ENCODE measurements at places on chromosomes 6 and 20. TPM values are rescaled to one million over a fixed set of nuclear protein-coding genes. Genes with fewer than 3 reads are reported as not detected.

Gene CCN2
- 411 TPM for total RNA-seq

DNA sequence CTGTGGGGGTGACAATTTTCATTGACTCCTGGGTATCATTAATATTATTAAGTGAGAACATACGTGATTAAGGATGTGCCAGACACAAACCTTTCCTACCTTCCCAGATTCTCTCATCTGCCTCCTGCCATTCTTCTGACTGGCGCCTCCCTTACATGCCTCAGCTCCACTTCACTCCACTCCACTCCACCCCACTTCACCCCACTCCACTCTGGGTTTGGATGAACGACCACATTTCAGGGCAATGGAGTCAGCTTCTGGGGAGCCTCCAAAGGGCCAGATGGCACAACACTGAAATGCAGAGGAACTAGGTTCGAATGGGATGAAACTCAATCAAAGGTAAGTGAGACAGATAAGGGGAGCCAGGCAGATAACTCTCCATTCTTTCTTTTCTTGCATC, 40.5 kb upstream of the LRRC1 start:
- no peaks in the 10 kb centered on the region for H3K27me3 ChIP-seq
- no peaks in the 10 kb centered on the region for H3K36me3 ChIP-seq
- H3K4me1 ChIP-seq, result no peaks in the 10 kb centered on the region

- H3K36me3 ChIP-seq, result peaks cover 67% of the 10 kb centered on the region
- no peak overlapping the region for H3K27ac ChIP-seq
- H3K27me3 ChIP-seq, result no peaks in the 10 kb centered on the region
- no peaks in the 10 kb centered on the region for H3K4me1 ChIP-seq
- no peak overlapping the region for H3K4me3 ChIP-seq
Observed at GRCh38 chr20:41463567-41463966, 96.9 kb upstream of the EMILIN3 start.

DNA sequence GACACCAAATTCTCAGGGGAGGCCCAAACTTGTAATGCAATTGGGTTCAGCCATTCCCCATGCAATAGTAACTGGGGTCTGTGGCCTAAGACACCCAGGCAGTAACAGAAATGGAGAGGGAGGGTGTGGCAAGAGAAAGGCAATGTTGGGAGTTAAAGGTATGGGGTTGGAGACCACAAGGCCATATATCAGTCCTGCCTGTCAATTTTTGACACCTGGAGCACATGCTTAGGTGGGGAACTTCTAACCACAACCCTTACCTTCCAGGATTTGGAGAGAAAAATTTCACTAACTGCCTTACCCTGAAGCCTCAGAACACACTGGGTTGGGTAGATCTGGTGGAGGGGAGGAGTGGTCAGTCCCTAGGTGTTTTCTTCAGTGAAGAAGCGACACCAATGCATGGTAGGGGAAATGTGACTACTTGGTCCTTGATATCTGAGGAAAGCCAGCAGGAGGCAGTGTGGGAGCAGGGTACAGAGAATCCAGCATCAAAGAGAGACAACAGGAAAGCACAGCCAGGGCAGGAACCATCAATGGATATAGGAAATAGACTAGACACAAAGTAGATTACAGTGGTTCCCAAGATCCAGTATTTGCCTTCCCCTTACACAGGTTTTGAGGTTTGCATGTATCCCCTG, 6.8 kb upstream of the USP49 start:
- H3K4me1 ChIP-seq, result no peaks in the 10 kb centered on the region
- no peak overlapping the region for H3K4me3 ChIP-seq
- no peak overlapping the region for H3K27ac ChIP-seq
- no peaks in the 10 kb centered on the region for H3K27me3 ChIP-seq
- DNase-seq, result peak; percentile 10
- peaks cover 15% of the 10 kb centered on the region for H3K36me3 ChIP-seq

Gene CAP2
- total RNA-seq, result 4.2 TPM

- H3K36me3 ChIP-seq, result no peaks in the 10 kb centered on the region
- no peak for DNase-seq
- no peaks in the 10 kb centered on the region for H3K27me3 ChIP-seq
- peak overlapping the region; percentile 89 for H3K27ac ChIP-seq
- H3K4me1 ChIP-seq, result peaks cover 75% of the 10 kb centered on the region
- H3K4me3 ChIP-seq, result peak overlapping the region; percentile 1
Observed at GRCh38 chr20:1390581-1391403, 2.1 kb downstream of the FKBP1A start.

GRCh38 chr6:149482545-149483333, 2.1 kb downstream of the ZC3H12D start:
- H3K36me3 ChIP-seq, result no peaks in the 10 kb centered on the region
- peak overlapping the region; percentile 16 for H3K4me3 ChIP-seq
- H3K27me3 ChIP-seq, result no peaks in the 10 kb centered on the region
- peak overlapping the region; percentile 76 for H3K27ac ChIP-seq

Gene SIRPD
- not detected for total RNA-seq

DNA sequence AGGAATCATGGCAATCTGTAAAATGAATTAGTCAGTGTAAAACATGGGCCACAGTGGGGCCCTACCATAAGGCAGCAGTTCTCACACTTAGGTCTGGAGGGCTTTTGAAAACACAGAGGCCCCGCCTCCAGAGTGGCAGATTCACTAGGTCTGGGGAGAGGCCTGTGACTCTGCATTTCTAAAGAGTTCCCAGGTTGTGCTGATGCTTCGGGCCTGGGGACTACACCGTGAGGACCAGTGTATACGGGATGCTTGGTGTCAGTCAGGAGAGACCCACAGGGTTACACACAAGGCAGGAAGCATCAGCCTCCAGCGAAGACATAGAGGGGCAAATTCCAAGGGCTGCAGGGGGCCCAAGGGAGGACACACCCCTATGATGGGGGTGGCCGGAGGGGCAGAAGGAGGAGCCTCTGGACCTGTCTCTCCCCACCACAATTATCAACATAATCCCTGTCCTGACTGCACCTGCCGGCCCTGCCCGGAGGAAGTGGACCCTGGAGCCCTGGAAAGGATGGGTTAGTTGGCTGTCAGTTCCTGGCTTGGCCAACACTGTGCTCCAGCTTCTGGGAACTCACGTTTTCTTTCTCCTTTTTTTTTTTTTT, 46.7 kb downstream of the FGD2 start:
- no peaks in the 10 kb centered on the region for H3K27me3 ChIP-seq
- H3K36me3 ChIP-seq, result no peaks in the 10 kb centered on the region
- DNase-seq, result no peak

Gene METTL24
- 0.87 TPM for total RNA-seq

DNA sequence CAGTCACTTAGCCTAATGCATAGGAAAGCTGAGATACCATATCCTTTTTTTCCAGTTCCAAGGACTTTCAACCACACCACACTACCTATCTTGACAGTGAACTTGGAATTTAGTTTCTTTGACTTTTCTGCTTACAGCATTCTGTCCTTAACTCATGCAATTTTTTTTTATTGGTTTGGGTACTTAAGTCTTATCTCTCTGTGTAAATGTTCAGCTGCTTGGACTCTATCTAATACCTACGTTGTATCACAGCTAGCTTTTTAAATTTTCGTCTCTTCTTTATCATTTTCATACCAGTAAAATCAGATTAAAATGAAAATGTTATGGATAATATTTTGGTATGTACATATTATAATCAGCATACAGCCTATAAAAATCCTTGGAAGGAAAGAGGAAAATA, 106.9 kb upstream of the ADGRF1 start:
- no peak for DNase-seq
- H3K4me1 ChIP-seq, result no peaks in the 10 kb centered on the region
- no peaks in the 10 kb centered on the region for H3K36me3 ChIP-seq
- no peaks in the 10 kb centered on the region for H3K27me3 ChIP-seq
- no peak overlapping the region for H3K27ac ChIP-seq

Gene DHX16
- 22.7 TPM for total RNA-seq

Gene OTOR
- not detected for total RNA-seq

- H3K4me3 ChIP-seq, result no peak overlapping the region
- H3K36me3 ChIP-seq, result no peaks in the 10 kb centered on the region
- no peak overlapping the region for H3K27ac ChIP-seq
- no peaks in the 10 kb centered on the region for H3K27me3 ChIP-seq
- no peaks in the 10 kb centered on the region for H3K4me1 ChIP-seq
- no peak for DNase-seq
Observed at GRCh38 chr6:143146186-143146851, 85.6 kb downstream of the AIG1 start.

DNA sequence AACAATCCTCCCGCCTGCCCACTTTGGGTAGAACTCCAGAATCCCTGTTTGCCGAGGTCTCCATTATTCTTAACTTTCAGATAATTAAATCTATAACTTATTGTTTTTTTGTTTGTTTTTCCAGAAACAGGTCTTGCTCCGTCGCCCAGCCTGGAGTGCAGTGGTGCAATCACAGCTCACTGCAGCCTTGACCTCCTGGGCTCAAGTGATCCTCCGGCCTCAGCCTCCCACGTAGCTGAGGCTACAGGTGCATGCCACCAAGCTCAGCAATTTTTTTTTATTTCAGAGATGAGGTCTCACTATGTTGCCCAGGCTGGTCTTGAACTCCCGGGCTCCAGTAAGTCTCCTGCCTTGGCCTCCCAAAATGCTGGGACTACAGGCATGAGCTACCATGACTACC, 28.8 kb downstream of the ZMYND8 start:
- H3K27me3 ChIP-seq, result no peaks in the 10 kb centered on the region
- no peak overlapping the region for H3K4me3 ChIP-seq
- no peak for DNase-seq

- peaks cover 5% of the 10 kb centered on the region for H3K27me3 ChIP-seq
- H3K4me1 ChIP-seq, result no peaks in the 10 kb centered on the region
- no peaks in the 10 kb centered on the region for H3K36me3 ChIP-seq
- no peak for DNase-seq
- H3K27ac ChIP-seq, result no peak overlapping the region
- H3K4me3 ChIP-seq, result no peak overlapping the region
Observed at GRCh38 chr6:4157506-4157905, 22.1 kb upstream of the ECI2 start.

GRCh38 chr6:54291146-54291545, 17.1 kb upstream of the TINAG start:
- no peaks in the 10 kb centered on the region for H3K4me1 ChIP-seq
- no peaks in the 10 kb centered on the region for H3K27me3 ChIP-seq
- no peak overlapping the region for H3K4me3 ChIP-seq
- H3K27ac ChIP-seq, result no peak overlapping the region
- H3K36me3 ChIP-seq, result no peaks in the 10 kb centered on the region
- DNase-seq, result no peak

DNA sequence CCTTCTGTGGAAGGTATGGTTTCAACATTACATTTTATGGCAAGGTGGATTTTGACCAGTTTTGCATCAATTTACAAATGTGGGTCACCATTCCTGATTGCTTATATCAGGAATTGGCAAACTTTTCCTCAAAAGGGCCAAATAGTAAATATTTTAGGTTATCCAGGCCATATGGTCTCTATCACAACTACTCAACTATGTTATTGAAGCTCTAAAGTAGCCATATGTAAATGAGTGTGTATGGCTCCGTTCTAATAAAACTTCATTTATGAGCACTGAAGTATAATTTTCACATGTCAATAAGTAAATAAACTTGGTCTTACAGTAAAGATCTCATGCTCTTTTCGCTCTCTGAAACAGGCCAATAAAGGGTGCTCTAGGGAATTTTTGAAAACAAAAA, 362.7 kb upstream of the SASH1 start:
- H3K4me1 ChIP-seq, result no peaks in the 10 kb centered on the region
- DNase-seq, result no peak
- no peak overlapping the region for H3K4me3 ChIP-seq
- H3K27me3 ChIP-seq, result no peaks in the 10 kb centered on the region

Gene KCNQ5
- 0.59 TPM for total RNA-seq

Gene TFAP2A
- total RNA-seq, result 0.66 TPM

- H3K27ac ChIP-seq, result no peak overlapping the region
- no peaks in the 10 kb centered on the region for H3K4me1 ChIP-seq
- DNase-seq, result no peak
- no peak overlapping the region for H3K4me3 ChIP-seq
- H3K36me3 ChIP-seq, result no peaks in the 10 kb centered on the region
Observed at GRCh38 chr20:32006841-32007786, 3.1 kb upstream of the CCM2L start.

Gene BEND6
- 7.8 TPM for total RNA-seq

DNA sequence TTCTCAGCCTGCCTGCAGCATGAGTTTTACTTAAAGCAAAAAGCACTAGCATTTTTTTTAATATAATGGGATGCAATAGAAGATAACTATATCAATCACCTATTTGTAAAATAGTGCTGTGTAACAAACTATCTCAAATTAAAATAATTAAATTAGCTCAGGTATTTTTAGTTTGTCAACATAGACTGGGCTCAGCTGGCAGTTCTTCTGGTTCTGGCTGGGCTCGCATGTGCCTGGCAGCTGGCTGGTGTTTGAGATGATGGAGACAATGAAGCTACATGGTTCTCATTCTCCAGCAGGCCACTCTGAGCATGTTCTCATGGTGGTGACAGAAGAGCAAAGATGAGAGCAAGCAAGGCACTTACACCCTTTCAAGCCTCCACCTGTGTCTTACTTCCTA, 181.0 kb downstream of the PLCB1 start:
- H3K4me3 ChIP-seq, result no peak overlapping the region
- no peak for DNase-seq
- H3K36me3 ChIP-seq, result no peaks in the 10 kb centered on the region
- H3K27ac ChIP-seq, result no peak overlapping the region

GRCh38 chr6:10411971-10412460, 2.9 kb downstream of the TFAP2A start:
- H3K27me3 ChIP-seq, result peaks cover 2% of the 10 kb centered on the region
- peak overlapping the region; percentile 85 for H3K27ac ChIP-seq
- DNase-seq, result no peak
- peak overlapping the region; percentile 35 for H3K4me3 ChIP-seq
- H3K36me3 ChIP-seq, result no peaks in the 10 kb centered on the region

GRCh38 chr20:49948809-49949507, 12.8 kb downstream of the RNF114 start:
- peak overlapping the region; percentile 64 for H3K27ac ChIP-seq
- peaks cover 7% of the 10 kb centered on the region for H3K36me3 ChIP-seq
- no peaks in the 10 kb centered on the region for H3K4me1 ChIP-seq

Gene WFDC5
- total RNA-seq, result not detected

Gene HS3ST5
- 0.42 TPM for total RNA-seq

Gene CALHM4
- not detected for total RNA-seq

Gene POPDC3
- total RNA-seq, result 1.8 TPM

- no peaks in the 10 kb centered on the region for H3K27me3 ChIP-seq
- no peaks in the 10 kb centered on the region for H3K36me3 ChIP-seq
Observed at GRCh38 chr20:53901064-53901463, 169.3 kb downstream of the BCAS1 start.

Gene BRPF3
- total RNA-seq, result 18.4 TPM

DNA sequence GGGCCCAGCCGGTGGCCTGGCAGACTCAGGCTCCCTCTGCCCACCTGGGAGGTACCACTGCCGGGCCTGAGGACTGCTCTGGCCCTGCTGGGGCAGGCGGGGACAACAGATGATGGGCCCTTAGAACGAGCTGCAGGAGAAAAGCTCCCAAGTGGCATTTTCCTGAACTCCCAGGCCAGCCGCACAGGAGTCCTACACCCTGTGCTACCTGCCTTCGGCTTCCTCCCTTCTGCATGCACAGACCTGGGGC, 41.3 kb downstream of the DSTN start:
- H3K4me3 ChIP-seq, result no peak overlapping the region
- H3K36me3 ChIP-seq, result peaks cover 52% of the 10 kb centered on the region
- no peak for DNase-seq

Gene SLC22A16
- total RNA-seq, result not detected
